ENCODE measurements at places on chromosomes 2 and 18.

- DNase-seq: no peak
Measured at GRCh38 chr2:198376677-198377076, 572.3 kb downstream of the PLCL1 start.

DNA sequence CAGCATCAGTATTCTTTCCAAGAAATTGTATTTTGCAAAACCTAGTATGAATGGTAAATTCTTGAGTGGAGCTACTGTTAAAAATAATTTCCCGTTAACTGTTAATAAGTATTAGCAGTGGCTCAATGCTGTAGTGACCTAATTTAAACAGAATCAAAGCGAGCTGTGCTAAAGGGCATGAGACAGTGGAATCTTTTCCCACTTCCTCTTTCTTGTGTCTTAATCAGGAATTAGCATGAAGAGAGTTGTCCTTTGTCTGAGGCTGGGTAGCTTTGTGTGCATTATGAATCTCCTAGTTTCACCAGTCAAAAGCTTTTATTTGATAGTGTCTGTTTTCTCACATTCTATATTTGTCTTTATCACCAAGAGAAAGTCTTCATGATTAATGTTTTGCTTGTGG is 298.8 kb upstream of the GCFC2 start:
- DNase-seq: no peak

DNA sequence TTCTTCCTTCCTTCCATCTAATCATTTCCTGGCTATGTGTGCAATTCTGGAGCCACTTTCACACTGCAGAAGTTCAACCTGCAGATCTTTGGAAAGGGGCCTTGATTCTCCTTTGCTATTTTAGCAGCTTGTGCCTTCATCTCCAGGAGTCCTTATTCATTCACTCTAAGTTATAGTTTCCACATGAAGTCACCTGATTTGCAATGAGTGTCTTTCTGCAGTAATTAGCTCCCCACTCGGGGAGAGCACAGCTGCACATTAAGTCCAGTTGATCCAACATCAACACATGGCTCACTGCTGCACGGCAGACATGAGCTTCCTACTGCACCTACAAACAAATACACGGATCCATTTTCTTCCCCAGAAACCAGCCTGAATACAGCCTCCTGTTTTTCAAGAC is 323.1 kb upstream of the TNP1 start:
- DNase-seq: no peak

DNA sequence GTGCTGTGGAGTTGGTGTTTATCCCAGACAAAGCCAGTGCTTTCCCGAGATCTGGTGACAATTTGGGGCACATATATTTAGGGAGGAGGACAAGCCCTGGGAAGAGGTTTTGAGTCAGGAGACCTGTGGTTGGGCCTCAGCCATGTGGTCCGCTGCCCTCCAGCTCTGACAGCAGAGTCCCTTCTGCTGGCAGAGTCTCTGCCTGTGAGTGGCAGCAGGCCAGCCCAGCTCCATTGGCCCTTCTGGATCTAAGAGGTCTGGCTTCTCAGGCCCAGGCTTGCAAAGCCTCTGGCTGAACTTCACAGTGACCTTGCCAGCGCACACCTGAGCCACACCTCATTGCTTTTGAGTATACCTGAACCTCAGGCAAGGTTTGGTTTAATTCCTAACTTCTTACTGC is 115.3 kb downstream of the BCL2L11 start:
- no peak for DNase-seq

GRCh38 chr2:131801210-131801744 is 273.6 kb downstream of the CCDC74A start:
- no peak for DNase-seq

GRCh38 chr18:61975526-61976326 is 82.9 kb upstream of the RNF152 start:
- DNase-seq: no peak

DNA sequence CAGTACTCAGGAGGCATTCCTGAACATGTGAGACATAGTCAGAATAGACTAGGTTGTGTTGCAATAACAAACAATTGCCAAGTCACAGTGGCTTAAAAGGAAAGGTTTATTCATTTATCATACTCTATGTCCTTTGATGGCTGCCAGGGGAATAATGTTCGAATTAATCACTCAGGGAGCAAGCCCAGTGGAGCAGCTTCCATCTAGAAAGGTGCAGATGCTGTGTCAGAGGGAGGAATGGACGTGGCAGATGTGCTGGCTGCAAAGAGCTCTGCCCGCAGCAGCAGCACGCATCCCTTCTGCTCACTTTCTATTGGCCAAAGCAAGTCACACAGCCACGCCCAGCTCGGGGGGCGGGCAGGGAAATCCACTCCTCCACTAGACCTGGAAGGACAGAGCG is 105.9 kb upstream of the AQP4 start:
- no peak for DNase-seq
